ENCODE measurements at places on chromosomes 2 and 18.

DNA sequence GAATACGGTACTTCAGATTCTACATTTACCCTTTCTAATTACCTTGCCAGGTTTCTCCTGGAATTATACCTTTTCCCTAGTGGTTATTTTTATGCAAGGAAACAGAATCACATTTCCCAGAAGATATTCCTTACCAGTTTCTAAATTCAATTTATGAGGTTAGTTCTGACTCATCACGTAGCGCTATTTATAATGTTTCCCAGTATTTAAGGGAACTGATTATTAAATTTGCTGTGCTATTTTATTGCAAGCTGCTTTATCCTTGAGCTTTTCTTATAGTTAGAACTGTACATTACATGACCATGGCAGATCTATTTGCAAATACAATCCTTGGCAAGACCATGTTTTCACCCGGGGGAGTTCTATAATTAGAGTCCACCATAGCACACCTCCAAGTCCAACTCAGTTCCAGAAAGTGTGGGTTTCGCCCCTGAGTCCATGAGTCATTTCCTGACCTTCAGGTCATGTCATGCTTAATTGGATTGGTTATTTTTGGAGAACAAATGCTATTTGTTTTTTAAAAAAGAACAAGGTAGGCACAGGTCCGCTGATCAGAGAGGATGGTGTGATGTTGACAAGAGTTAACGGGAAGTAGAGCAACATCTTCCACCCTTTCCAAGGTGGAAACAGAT is 126.6 kb downstream of the ZNF532 start:
- DNase-seq, result no peak

- DNase-seq, result no peak
These were observed 167.0 kb downstream of the ZNF804A start for GRCh38 chr2:184765112-184765895.

- DNase-seq, result no peak
These were observed 34.7 kb downstream of the TRABD2A start for GRCh38 chr2:84846041-84846663.

DNA sequence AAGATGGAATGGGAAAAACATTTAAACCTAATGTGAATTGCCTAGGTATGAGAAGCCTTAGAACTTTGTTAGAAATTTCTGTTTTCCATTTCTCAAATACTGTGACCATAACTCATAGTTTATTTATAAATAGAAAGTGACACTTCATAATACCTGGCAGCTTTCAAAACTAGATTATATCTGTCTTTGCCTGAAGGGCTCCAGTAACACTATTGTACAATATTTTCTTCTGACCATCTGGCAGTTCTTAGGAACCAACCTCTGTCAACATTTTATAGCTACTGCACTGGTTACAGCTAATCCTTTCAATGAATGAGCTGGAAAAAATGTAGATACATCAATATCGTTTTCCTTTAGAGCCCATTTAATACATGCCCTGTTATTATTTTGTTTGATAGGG is 237.4 kb downstream of the CAMKMT start:
- no peak for DNase-seq

GRCh38 chr2:215504547-215504946 is 68.7 kb upstream of the FN1 start:
- DNase-seq, result no peak

DNA sequence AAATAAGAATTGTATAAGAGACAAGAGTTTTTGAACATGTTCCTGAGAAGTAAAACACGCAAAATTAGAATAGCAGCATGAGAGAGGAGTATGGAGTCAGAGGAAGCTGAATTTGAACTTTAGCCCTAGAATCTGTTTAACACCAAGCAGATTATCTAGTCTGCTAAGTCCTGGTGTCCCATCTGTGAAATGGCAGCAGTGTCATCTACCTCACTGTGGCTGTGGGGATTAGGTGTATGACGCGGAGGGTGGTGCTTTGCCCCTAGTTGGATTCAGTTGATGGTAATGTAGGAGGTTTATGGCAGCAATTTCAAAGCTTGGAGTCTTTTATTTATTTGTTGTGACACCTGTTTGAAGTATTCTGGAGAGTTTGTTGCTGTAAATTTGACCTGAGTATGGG is 79.2 kb downstream of the ZNF532 start:
- DNase-seq, result no peak

DNA sequence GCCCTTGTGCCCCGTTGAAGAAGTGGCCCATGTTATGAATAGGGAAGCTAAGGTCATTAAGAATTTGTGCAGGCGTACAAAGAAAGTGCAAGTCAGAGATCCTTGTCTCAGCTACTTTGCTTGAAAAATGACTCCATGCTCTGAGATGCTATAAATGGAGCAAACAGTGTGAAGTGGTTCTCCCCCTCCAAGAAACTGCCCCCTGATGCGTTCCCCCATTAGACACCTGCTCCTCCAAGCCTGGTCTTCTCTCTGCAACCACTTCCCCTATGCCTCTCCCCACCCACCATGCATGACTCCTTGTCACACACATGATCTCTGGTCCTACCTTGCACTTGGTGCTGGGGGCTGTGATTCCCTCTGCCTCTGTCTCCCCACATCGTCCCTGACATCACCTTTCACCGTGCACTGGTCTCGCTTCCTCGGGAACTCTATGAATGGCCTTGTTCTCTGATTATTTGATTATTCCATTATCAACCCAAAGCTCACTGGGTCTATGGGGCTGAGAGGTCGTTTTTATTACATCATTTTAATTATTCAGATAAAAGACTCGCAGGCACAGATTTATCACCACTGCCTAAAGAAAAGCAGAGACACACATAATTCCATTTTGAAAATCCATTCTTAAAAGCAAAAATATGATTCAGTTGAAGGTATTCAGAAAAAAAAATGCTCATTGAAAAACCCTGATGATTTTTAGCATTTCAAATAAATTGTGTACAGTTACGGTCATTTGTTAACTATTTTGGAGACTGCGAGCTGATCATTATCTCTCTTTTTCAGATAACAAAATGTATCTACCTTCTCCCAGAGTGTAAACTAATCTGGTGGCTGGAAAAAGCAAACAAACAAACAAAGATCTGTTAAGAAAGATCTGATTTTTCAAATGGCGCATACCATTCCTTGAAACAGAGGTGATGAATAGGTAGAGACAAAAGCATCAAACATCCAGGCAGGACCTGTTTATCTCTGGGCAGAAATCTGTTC is 294.9 kb downstream of the SOX11 start:
- DNase-seq, result no peak

Data from H1 (cell line).